ENCODE measurements at places on chromosomes 2 and 18.
A peak's percentile ranks its signal among the peaks of the same experiment; 100 is the strongest.

- no peak for DNase-seq
Observed at GRCh38 chr2:159895258-159896065, 97.5 kb upstream of the CD302 start.

DNA sequence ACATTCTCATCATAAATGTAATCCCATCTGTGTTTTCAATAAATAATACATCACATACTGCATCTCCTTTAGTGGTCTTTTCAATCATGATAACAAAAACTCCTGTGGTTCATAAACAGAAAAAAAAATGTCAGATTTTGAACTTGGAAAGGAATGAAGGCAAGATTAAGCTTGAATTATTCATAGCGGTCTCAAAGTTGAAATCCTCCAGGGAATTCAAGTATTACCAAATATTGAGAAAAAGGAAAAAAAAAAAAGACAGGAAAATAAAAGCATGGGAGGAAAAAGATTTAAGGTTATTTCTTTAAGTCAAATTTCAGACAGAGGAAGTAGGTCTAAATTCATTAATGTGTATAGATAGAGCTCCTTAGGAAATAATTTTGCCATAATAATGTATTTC, 92.1 kb downstream of the COLEC12 start:
- DNase-seq: no peak

- no peak for DNase-seq
Observed at GRCh38 chr2:11579867-11580659, 46.2 kb downstream of the GREB1 start.

DNA sequence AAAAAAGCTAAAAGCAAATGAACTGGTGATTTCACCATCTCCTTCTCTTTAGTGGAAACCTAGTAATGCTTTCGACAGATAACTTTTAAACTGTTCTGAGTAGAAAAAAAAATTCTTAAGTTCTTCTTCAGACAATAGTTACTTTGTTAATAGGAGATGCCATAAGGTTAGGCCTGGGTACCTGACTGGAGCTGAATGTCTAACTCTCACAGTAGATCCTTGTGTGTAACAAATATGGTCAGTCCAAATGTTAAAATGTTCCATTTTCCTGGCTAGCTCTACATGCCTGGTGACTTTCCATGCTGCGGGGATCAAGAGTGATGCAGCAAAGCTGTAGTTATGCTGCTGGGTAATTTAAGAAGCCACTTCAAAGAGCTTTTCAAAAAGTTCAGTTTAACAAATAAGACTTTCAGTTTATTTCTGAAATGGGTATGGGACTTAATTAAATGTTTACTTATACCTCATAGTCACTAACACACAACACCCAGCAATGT, 264.0 kb upstream of the SESTD1 start:
- no peak for DNase-seq

DNA sequence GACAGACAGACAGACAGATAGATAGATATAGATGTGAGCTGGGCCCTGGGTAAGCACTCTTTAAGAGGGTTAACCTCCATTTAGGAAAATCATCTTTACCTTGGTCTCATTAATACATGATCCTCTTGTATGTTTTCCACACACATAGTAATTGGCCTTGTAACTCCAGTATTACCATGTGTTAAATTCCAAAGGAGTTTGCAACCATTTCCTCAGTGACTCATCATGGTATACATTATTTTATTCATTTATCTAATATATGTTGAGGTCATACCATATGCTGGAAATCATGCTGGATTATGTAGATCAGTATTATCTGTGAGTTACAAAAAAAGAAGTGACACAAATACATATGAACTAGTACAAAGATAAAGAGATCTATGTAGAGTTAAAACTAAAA, 504.3 kb downstream of the DCC start:
- DNase-seq: no peak

GRCh38 chr2:152573168-152573567, 144.1 kb downstream of the PRPF40A start:
- DNase-seq: peak; percentile 60

DNA sequence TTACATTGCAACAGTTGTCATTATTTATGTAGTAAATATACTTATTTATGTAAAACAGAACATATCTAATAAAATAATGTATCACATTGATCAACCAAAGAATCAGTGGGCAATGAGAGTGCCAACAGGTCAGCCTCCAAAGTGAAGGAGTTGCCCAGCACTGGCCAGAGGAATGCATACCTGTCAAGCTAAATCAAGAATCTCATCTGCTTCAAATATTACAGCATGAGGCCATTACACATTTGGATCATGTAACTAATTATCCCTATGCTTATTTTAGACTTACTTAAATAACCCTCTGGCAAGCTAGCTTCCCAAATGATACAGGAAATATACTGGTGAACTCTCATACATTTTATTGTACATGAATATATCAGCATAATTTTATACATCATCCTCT, 1211.7 kb upstream of the ACVR2A start:
- DNase-seq: no peak

DNA sequence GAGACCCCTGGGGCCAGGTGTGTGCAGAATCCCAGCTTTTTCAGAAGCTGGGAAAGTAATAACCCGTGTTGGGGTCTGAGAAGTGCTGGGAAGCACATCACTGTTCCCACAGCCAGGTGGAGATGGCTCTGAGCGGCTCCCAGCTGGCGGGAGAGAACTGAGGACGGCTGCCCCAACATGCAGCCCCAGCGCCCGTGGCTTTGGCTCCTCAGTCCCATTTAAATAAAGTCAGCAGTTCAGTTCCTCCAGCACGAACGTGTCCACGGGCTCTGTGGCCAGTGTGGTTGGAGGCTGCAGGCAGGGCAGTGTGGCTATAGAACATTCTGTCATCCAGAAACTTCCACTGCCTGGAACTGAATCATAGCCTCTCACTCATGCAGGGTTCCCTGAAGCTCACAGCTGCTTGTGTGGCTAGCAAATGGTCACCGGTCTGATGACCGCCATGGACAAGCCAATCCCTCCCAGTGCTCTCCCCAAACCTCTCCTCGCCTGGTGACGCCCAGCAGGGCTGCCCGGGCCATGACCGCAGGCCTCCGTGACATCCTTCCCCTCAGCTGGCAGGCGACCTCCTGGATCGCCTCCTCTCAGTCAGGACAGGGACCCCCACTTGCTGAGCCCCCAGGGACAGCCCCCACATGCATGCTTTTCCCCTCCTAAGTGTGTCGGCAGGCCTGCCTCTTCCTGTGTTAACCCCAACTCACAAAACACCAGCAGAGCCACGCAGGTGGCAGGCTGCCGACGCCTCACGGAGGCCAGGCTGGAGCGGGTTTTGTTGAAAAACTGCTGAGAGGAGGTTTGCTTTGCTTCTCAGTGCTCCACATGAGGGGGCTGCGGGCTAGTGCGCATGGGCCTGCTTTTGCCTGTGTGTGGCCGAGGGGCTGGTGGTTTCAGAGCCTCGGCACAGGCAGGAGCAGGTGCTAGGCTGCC, 1.3 kb downstream of the RTP5 start:
- DNase-seq: no peak

DNA sequence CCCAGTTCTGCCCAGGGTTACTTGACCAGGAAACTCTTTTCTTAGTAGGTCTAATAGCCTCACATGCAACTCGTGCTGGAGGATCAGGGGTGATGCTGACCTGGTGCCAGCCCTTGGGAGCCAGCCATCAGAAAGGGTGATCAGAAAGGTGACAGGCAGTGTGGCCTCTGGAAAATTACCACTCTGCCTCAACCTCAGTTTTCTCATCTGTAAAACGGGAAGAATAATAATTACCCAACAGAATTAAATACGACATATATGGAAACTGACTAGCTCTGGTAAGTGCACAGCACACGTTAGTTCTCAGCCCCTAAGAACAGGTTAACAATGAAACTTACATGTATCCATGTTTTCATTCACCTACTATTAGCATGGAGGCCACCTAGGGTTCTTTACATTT, 157.6 kb downstream of the EN1 start:
- no peak for DNase-seq

GRCh38 chr18:37872562-37872961, 307.0 kb upstream of the CELF4 start:
- DNase-seq: no peak

DNA sequence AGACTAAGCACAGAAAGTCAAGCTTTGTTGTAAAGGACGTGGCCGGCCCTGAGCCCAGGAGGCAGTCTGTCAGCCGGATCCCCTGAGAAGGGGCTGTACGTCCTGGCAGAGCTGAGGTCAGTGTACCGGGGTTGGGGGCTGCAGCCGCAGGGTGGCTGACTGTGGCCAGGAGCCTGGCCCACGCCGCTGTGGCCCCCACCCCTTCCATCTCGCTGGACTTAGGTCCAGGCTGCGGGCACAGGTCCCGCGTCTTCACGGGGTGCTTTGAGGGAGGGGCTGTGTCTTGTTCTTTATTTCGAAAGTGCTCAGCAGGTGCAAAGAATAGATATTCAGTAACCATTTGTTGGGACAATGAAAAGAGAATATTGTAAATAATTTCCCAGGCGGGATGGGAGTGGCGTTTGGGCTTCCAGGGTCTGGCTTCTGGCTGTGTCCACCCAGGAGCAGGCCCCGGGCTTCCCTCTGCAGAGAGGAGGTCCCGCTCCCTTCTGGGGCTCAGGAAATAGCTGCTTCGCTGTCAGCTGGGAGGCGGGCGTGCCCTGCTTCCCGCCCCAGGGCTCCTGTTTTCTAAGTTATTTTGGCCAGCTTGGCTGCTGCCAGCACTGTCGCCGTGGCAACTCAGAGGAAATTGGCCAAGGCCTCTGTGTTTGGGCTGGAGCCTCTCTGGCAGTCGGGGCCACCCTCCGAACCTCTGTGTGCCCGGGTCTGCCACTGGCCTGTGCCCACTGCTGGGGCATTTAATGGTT, 7.4 kb downstream of the NFATC1 start:
- no peak for DNase-seq

DNA sequence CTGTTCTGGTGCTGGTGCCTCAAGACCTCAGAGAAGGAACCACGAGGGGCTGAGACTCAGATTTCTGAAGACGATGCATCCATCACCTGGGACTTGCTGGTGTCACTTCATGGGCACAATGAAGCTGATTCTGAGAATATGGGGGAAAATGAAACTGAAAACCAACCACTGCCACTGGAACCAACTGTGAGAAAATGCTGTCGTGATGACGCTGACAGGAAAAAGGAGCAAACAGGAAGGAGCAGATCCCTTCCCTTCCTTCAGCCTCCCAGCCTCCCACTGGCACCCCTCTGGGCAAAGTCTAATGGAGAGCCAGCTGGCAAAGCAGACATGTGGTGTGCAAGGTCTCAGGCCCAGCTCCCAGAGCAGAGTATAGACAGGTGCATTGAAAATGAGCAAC, 109.7 kb downstream of the FOXI3 start:
- no peak for DNase-seq

DNA sequence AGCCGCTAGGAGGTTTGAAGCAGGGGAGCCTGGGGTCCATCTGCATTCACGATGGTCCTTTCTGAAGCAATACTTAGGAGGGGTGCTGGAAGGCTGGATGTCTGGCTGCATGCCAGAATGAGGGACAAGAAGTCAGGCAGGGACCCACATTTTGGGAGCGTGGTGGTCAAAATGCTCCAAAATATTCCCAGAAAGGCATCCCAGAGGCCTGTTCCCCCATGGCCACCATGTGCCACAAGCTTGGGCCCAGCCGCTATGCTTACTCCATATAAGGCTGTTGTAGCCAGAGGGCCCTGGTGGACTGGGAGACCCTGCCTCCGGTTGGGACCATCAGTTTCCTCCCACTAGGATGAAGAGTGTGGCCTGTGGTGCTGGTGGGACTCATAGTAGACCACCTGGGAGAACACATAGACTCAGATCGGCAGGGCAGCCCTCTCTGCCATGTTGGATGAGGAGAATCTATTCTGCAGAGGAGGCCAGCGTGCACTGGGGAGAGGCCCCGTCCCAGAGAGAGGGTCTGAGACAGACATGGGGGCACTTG, 3.6 kb upstream of the PROM2 start:
- no peak for DNase-seq

GRCh38 chr2:66700677-66701066, 265.7 kb downstream of the MEIS1 start:
- DNase-seq: no peak

DNA sequence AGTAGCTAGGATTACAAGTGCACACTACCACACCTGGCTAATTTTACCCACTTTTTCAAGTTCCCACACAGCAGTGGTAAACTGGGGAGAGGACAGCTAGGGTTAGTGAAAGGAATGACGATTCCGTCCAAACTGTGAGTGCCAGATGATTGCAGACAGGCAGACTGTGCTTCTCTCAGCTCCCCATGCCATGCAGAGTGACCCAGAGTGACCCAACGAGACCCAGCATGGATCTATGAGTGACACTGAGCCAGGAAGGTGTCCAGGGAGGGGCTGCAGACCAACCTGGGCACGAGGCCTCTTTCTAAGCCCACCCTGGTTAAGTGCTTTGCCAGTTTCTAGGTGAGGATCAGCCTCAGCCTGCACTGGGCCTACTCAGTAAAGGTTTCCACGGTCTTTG, 7.7 kb upstream of the KLF11 start:
- no peak for DNase-seq

DNA sequence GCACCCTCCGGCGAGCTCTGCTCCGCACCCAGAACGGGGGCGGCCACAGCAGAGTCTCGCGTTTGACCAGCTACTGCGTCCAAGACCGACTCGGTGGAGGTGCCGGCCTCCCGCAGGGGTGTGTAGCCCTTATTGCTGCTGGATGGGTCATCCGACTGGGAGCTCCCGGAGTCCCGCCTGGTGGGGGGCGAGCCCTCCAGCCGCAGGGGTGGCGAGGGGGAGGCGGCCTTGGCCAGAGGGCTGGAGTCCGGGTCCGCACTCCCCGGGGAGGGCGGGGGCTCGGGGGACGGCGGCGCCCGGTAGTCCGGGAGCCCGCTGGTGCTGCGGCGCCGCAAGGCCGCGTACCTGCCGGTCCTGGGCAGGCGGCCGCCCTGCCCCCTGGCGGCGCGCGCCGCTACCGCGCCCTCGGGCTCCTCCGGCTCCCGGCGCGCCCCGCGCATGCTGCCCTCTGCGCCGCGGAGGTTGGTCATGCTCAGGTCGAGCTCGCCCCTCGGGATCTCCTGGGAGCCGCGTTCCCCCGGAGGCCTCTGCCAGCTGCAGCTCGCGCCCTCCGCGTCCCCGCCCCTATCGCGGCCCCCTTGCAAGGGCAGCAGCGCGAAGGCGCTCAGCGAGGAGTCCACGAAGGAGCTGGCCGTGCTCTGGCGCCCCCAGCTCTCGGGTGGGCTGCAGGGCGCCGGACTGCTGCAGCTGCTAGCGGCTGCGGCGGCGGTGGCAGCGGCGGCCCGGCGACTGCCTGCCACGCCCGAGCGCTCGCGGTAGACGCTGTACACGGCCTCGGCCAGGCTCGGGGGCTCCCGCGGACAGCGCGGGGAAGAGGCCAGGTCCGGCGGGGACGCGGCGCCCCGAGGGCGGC, 4.8 kb downstream of the TMEM200C start:
- peak; percentile 88 for DNase-seq
